ENCODE measurements at places on chromosomes 7 and 10. TPM values are rescaled to one million over a fixed set of nuclear protein-coding genes. Genes with fewer than 3 reads are reported as not detected.

The RAPGEF5 gene
- 65.8 TPM for total RNA-seq

GRCh38 chr10:47409171-47409865 lies 25.2 kb upstream of the ZNF488 start:
- no peak for DNase-seq

DNA sequence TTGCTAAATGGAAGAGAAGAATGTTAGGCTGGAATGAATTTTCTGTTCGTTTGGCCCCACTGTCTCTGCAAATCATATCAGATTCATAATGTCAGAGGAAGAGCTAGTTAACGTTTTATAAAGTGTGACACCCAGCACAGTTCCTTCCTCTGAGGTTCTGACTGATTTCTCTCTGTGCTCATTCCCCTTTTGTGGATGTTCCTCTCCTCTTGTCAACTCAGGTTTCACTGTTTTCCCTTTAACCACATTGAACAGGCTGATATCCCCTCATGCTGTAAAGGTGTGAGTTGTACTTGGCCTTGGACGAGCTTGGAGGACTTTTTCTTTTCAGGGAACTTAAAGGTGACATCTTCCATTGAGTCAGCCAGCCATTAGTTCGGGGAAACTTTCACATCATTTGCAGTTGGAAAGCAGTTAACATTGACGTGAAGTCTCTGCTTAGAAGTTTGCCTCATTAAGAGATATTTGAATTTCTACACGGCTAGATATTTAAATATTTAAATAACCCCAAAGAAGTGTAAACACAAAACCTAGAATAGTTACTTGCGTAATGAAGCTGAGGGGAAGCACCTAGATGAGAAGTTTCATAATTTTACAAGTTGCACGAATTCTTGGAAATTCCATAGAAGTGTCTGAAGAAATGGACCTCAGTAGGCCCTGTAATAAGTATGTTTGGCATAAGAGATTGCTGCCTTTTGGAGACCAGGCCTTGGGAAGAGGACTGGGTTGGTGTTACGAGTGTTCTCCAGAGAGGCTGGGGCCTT lies 101.5 kb upstream of the EGR2 start:
- DNase-seq = no peak

- DNase-seq = no peak
These were observed 255.0 kb downstream of the BMPER start for GRCh38 chr7:34160261-34160752.

The GIMAP7 gene
- total RNA-seq = 1.8 TPM

DNA sequence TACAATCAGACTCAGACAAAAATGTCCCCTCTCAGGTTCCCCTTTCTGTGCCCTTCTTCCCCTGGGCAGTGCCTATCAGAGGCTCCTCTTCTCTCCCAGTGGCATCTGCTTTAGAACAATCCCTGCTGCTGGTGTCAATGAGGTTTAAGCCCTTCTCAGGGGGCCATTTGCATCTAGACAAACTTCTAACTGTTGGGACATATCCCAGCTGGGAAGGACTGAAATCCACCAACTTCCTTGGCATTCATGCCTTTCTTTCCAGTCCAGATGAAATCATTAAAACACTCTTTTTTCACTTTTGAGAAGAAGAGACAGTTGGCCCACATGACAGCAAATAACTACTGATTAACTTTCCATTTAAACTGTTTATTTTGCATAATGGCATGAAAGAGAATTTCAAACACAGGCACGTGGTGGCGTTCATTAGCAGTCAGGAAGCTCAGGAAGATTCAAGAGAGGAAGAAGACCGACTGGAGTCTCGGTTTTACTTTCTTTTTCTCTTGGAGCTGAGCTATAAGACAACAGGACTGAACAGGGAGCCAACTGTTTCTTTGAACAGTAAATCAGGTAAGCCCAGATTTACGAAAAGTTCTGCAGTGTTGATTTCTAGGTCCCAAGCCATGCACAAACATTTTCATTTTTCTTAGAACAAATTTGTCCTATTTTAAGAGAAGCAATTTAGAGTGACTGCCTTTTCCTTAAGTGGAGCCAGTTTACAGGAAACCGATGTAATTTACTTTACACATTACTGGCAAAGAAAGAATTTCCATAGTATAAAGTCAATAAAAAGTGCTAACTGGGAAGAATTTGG lies at the start of gene GIMAP2:
TSS of gene GIMAP2 (plus strand) at position 488 of the 811 bp plus-strand sequence. CDS start 1,354 bp downstream, outside the sequence.
- DNase-seq = no peak

GRCh38 chr10:129677377-129677927 lies 210.4 kb downstream of the MGMT start:
- DNase-seq = no peak
